ENCODE measurements at places on chromosomes 1 and 21.

- DNase-seq, result no peak
Observed at GRCh38 chr1:152953761-152954160, 6.8 kb downstream of the SPRR5 start.

- no peak for DNase-seq
Observed at GRCh38 chr1:156493742-156494141, 6.8 kb downstream of the MEF2D start.

- no peak for DNase-seq
Observed at GRCh38 chr1:118136187-118136941, 48.7 kb downstream of the SPAG17 start.

GRCh38 chr1:42176902-42177519, 12.5 kb upstream of the GUCA2A start:
- DNase-seq, result no peak

DNA sequence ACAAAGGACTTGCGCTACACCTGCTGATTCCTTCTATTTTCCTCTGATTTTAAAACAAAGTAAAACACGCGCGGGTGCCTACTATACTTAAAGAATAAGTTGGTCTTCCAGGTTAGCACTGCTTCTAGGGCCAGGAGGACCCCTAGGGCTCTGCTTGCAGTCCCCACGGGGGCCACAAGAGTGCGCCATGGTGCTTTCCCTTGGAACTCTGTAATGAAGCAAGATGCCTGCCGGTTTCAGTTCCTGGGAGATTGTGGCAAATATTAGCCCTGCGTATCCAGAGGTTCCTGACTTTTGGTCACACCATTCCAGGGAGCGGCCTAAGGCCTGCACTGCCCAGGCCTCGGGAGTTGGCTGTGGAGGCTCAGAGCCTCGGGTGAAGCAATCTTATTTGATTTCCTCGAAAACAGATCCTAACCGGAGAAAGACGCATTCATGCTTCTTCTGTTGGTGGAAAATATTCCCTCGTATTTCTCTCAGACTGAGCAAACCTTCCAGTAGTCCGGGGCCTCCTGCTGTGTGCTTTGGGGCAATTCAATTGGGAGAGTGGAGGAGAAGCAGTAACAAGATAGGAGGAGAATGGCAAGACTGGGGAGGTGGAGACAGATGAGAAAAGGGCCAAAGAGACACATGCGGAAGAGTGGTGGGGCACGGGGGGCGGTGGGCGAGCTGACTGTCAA, 25.3 kb downstream of the ADAM30 start:
- DNase-seq, result peak; percentile 86

DNA sequence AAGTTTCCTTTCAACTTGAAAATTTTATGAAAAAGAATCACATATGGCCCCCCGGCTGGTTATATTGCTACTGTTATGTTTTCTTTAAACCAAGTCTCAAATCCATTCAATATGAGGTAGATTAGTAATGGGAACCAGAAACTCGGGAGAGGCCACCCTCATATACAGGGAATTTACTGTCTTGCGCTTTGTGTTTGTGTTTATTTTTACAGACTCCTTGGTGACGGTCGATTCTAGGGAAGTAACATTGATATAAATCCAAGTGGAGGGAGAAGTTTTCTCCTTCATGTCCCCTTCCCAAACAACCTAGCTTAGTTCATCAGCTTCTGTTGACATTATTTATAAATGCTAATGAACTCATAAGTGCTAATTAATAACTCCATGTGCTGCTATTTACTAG, 163.5 kb upstream of the LMO4 start:
- DNase-seq, result no peak

DNA sequence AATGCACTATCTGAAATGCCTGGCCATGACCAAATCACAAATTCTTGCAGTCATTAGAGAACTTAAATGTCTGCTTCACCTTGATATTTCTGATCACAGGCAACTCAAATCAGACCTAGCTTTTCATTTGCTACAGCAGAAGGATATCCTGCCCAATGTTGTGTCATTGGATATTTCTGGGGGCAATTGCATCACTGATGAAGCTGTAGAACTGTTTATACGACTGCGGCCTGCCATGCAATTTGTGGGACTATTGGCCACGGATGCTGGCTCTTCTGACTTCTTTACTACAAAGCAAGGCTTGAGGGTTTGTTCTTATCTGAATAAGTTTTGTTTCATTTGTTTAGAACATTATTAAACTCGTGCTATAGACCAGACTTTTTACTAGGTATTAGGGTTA, 14.9 kb downstream of the ZYG11A start:
- DNase-seq, result no peak

GRCh38 chr1:241495741-241496140, 23.8 kb downstream of the FH start:
- no peak for DNase-seq

- DNase-seq, result no peak
Observed at GRCh38 chr1:38392861-38393260, 346.3 kb upstream of the POU3F1 start.

GRCh38 chr1:183769956-183770815, 34.7 kb upstream of the RGL1 start:
- no peak for DNase-seq

GRCh38 chr1:156245451-156246232, 2.2 kb downstream of the PAQR6 start:
- DNase-seq, result no peak

- DNase-seq, result no peak
Observed at GRCh38 chr1:103230061-103230460, 121.7 kb upstream of the COL11A1 start.

GRCh38 chr1:165616987-165617546, 14.0 kb upstream of the MGST3 start:
- DNase-seq, result no peak

DNA sequence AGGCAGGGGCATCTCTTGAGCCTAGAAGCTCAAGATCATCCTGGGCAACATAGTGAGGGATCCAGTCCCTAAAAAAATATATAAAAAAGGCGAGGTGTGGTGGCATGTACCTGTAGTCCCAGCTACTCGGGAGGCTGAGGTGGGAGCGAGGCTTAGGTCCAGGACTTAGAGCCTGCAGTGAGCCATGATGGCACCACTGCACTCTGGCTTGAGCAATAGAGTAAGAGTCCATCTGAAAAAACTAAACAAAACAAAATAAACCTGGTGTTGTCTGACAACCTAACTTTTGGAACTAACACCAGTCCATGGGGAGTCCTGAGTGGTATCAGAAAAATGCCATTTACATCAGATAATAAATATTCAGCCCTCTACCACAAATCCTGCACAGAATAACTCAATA, 110.1 kb upstream of the NRIP1 start:
- DNase-seq, result no peak

DNA sequence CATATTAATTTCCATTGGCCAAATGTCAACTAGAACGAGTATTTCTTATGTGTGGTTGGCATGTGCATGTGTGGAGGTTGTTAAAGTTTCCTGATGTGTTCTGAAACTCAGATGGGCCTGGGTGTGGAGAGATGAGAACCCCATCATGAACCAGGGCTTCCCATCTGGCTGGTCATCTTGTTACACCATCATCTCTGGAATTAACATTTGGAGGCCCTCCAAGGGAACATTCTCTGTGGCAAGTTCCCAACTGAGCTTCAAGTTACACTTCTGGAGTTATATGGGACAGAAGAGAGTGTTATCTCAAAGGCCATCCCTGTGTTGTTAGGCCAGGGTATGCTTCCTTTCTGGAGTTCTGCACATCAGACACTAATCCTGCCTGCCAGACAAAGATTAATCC, 183.6 kb downstream of the TTLL7 start:
- DNase-seq, result no peak

DNA sequence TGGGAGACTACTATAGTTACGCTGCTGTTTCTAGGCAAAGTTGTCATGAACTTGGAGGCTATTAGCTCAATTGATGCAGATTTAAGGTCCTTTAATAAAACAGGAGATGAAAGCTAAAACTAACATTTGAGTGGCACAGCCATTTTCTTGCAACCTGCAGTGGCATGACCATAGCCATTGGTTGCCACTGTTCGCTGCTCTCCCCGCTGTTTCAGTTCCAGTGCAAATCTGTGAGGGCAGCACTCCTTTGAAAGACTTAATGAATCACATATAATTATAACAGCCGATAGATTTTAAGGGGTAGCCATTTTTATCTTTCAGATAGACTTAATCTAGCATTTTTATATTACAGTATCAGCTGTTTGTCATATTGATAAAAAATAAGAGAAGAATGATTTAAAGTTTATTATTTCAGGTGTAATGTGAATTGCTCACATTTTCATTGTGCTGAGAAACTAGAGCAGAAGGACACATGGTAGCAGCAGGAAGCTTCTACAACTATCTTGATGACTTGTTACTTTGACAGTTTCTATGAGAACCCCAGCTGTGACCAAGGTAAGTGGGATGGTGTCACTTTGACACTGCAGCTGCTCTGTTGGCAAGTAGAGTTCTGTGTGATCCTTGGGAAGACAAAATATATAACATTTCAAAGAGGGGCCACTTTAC, 203.7 kb downstream of the PLA2G4A start:
- no peak for DNase-seq

GRCh38 chr1:155035936-155036335, 2.3 kb downstream of the DCST1 start:
- no peak for DNase-seq

GRCh38 chr1:2592672-2593071, 6.1 kb downstream of the PRXL2B start:
- DNase-seq, result no peak

GRCh38 chr1:197073978-197074377, 6.9 kb upstream of the F13B start:
- no peak for DNase-seq
